ENCODE measurements at places on chromosomes 16 and 17.
A peak's percentile ranks its signal among the peaks of the same experiment; 100 is the strongest.

- peak; percentile 63 for DNase-seq
These were observed 818 bp upstream of the NRN1L start for GRCh38 chr16:67883872-67884261.

DNA sequence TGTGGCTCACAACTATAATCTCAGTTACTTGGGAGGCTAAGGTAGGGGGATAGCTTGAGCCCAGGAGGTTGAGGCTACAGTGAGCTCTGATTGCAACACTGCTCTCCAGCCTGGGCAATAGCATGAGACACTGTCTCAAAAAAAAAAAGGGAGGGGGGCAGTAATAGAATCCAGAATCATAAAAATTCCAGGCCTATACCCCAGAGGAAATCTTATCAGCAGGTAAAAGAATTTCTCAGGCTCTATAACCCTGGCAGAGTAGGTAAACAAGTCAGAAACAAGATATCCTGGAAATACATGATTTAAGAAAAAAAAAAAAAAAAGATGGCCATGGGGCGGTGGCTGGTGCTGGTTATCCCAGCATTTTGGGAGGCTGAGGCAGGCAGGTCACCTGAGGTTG is 12.9 kb downstream of the SPAG9 start:
- DNase-seq: no peak

- no peak for DNase-seq
These were observed 495.4 kb downstream of the TOX3 start for GRCh38 chr16:52051414-52052172.

- DNase-seq: no peak
These were observed 4.9 kb upstream of the EPX start for GRCh38 chr17:58187675-58188074.

DNA sequence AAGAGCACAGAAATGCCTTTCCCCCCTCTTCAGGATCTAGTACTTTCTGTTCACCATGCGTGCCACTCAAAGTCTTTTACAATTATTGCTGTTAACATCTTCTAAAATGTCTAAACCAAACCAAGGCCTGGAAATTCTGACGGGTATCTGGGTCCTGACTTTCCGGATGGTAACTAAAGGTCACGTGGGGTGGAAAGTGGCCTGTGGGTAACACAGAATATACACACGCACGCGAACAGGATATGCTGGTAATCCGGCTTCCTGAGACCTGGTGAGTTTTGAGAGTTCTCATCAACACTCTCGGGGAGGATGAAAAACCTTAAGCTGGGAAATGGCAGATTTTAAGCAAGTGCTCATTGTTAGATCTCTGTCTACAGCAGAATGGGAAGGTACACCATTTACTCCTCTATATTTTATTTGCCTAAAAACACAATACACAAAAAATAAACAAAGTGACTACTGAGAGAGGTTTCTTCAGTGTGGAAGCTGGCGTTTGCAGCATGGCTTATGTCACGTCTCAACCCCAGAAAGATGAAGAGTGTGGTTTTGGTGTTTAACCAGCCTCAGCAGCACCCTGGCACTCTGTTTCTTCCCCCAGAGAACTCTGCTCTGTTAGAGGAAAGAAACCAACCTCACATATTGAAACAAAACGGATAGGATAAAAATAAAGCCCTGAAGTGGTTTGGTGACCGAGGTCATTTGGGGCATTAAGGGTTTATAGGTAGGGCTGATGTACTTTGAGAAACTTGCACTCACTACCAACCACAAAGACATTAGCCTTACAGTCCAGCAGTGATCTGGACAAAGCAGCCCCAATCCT is 37.3 kb downstream of the SMG6 start:
- DNase-seq: peak; percentile 74

DNA sequence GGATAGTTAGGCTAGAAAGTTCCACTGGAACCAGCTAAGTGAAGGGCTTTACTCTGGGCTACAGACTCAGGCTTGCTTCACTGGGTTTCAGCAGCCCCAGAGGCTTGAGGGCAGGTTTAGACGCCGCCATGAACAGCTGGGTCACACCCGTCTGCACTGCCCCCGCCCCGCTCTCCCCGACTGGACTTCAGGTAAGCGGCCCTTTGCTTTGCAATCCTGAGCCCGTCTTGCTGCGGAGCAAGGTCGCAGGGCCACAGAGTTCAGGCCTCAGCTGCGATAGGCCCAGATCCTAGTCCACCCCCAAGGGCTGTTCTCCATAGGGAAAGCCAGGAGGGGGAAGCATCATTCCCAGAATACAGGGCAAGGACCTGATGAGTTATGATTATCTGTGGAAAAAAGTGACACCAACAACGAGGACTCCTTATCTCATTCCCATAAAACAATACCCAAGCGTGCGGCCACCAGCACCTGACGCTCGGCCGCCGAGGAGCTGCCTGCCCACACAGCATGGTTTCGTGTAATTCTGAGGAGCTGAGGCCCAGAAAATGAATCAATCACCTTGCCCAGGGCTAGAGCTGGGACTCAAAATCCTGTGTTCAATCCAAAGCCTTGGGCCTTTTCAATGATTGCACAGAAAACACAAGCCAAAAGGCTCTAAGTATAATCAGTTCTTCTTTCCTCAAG is 20.4 kb downstream of the MEAK7 start:
- DNase-seq: no peak

GRCh38 chr17:73759734-73760438 is 115.6 kb upstream of the SDK2 start:
- no peak for DNase-seq

GRCh38 chr16:17224350-17224749 is 246.4 kb downstream of the XYLT1 start:
- DNase-seq: no peak

GRCh38 chr17:15963670-15964110 is 18.8 kb downstream of the ADORA2B start:
- no peak for DNase-seq

DNA sequence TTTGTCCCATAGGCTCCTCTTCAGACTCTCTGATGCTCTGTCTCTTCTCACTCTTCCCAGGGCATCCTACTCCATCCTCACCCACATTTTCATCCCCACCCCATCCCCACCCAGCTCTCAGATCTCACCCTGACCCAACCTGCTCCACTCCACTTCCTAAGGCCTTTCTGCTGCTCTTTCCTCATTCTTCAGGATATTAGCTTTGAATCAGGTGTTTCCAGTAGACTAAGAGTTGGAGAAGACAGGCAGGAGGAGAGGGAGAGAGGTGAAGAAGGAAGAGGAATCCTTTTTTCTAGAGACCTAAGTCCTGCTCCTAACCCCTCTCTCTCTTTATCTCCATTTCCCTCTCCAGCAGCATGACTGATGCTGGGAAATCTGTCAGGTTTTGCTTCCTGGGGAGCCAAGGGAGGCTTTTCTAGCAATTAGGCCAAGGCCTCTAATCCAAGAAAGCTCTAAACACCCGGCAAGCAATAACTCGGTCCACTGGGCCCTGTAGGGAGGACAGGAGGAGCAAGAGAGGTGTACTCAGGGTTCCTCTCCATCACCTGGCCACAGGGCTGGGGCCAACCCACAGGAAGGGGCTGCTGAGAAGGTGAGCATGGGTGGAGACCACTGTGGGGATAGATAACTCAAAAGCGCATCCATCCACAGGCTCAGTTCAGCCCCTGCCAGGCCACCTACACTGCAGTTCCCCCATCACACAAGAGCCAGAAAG is 133.3 kb downstream of the TMEM132E start:
- DNase-seq: no peak

- DNase-seq: no peak
These were observed 8.7 kb downstream of the CLEC19A start for GRCh38 chr16:19294156-19294649.

GRCh38 chr17:34993031-34993430 is 12.7 kb downstream of the LIG3 start:
- DNase-seq: no peak

DNA sequence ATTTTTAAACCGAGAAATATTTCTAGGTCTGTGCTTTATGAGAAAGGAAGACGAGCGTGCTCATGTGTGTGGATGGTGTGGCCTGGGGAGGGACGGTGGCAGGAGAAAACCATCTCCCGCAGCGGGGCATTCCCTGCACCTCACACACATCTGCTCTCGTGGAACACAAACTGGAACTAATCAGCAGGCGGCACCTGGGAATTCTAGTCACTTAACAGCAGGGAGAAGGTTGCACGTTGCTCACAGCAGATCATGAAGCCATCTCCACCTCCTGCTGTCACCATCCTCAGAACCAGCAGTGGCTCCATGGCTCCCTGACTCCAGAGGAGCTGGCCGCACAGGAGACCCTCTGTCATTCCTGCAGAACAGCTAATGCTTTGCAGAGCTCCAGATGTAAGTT is 35.2 kb downstream of the ADCY9 start:
- no peak for DNase-seq

DNA sequence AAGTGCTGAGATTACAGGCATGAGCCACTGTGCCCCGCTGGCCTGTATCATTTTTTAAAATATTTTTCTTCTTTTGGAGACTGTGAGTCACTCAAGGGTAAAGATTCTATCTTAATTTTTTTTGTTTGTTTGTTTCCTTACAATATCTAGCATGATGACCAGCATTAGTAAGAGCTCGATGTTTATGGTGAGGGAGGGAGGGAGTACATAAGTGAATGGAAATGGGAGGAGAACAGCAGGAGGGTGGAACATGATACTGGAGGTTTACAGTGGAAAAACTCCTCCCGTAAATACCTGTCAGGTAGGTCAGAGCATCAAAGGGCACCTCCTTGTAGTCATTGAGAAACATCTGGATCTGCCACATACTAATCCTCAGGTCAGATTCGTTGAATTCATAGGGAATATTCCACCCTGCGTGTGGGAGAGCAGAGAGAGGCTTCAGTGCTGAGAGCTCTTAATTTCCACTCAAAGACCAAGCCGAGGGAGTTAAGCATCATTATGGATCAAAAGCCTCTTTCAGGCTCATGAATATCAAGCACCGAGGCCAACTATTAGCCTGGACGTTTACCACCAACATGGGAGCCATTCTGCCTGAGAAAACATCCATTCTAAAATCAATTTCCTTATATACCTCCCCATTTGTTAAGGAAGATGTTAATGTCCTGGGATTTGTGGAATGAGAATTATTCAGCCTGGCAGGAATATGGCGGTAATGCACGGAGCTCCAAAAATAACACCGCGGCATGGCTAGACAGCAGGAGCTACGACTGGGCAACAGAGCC is 51.8 kb downstream of the LYRM1 start:
- no peak for DNase-seq

DNA sequence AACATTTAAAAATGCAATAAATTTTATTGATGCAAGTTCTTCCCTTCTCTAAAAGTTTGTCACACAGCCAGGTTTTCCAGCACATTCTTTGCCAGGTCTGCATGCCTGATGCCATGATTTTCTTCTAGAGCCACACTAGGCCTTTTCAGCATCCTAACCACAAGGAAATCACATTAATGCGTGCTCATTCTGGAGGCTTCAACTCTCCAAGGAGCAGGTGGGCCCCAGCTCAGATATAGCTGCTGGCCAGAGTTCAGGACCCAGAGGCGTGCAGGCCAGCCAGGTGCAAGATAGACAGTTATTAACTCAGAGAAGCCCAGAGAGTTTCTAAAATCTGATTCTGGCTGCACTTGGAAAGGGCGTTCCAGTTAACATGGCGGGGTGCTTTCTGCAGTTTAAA is 124.5 kb upstream of the MAF start:
- DNase-seq: no peak

DNA sequence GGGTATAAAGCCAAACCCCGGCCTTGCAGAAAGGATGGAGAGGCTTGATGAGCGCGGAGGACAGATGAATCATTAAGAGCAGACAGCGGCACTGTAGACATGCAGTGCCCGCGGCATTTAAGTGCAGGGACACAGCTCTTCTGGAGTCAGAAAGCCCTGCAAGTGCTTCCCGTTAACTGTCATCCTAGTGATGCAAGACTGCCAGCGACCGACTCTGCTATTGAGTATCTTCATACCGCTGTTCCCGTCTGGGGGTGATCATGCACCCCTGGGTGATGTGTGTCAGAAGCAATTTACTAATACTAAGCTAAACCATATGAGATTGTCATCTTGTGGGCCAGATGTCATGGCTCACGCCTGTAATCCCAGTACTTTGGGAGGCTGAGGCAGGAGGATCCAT is 101.0 kb downstream of the ABCC6 start:
- DNase-seq: no peak

GRCh38 chr17:29616300-29617048 is 6.2 kb downstream of the CORO6 start:
- DNase-seq: no peak

GRCh38 chr16:10497132-10498101 is 83.0 kb downstream of the EMP2 start:
- no peak for DNase-seq

DNA sequence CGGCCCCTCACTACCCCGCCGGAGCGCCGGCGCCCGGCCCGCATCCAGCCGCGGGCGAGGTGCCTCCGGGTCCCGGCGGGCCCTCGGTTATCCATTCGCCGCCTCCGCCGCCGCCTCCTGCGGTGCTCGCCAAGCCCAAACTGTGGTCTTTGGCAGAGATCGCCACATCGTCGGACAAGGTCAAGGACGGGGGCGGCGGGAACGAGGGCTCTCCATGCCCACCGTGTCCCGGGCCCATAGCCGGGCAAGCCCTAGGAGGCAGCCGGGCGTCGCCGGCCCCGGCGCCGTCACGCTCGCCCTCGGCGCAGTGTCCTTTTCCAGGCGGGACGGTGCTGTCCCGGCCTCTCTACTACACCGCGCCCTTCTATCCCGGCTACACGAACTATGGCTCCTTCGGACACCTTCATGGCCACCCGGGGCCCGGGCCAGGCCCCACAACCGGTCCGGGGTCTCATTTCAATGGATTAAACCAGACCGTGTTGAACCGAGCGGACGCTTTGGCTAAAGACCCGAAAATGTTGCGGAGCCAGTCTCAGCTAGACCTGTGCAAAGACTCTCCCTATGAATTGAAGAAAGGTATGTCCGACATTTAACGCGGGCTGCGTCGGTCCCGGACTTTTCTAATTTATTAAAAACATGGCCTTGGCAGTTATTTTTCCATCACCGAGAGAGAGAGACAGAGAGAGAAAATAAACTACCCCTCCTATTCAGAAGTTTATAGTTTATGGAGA is 2.8 kb downstream of the IRX5 start:
- DNase-seq: no peak

DNA sequence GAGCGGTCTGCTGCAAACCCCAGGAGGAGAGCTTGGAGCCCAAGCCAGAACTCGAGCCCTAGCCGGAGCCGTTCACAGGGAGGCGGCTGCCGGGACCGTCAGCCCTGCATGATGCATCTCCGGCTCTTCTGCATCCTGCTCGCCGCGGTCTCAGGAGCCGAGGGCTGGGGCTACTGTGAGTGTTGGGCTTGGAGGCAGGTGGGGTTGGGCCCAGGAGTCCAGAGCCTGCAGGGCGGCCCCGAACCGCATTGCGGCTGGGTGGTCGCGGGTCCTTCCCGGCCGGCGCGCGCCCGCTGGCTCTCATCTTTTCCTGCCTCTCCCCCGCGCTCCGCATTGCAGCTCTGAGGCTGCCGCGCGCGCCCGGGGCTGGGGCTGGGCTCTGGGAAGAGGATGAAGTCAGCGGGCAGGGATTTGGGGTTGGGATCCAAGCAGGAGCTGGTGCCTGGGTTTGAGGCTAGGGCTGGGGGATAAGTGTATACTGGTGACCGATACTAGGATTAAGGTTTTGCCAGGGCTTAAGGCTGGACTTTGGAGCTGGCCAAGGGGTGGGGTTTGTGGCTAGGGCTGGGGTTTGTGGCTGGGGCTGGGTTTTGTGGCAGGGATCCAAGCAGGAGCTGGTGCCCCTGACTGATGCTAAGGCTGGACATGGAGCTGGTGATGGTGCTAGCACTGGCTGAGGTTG is 532 bp downstream of the CNTNAP1 start:
- DNase-seq: no peak
